ENCODE measurements at places on chromosomes 7 and 10. TPM values are rescaled to one million over a fixed set of nuclear protein-coding genes. Genes with fewer than 3 reads are reported as not detected.
A peak's percentile ranks its signal among the peaks of the same experiment; 100 is the strongest.

GRCh38 chr7:142770661-142771352 is at the start of gene PRSS2:
TSS of gene PRSS2 (plus strand) at chr7:142770970. CDS start at chr7:142770983, 13 bp downstream.
- DNase-seq = no peak

DNA sequence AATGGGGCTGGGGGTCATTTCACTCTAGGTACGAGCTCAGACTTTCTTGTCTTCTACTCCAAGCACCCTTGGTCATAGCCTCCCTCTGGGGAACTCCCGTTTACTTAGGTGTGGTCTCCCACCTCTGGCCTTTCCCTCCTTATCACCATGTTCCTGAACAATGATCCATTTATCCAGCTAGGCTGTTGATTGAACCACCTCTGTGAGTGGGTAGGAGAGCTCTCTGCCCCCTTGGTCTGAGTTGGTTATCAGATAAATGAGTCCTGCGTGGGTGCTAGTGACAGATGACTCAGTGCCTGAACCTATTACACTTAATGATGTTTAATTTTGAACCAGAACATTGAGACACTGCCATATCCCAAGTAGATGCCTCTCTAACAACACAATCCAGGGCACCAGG is 9.4 kb downstream of the BLNK start:
- DNase-seq = no peak

- no peak for DNase-seq
These were observed 977 bp downstream of the CACNB2 start for GRCh38 chr10:18140957-18141845.

DNA sequence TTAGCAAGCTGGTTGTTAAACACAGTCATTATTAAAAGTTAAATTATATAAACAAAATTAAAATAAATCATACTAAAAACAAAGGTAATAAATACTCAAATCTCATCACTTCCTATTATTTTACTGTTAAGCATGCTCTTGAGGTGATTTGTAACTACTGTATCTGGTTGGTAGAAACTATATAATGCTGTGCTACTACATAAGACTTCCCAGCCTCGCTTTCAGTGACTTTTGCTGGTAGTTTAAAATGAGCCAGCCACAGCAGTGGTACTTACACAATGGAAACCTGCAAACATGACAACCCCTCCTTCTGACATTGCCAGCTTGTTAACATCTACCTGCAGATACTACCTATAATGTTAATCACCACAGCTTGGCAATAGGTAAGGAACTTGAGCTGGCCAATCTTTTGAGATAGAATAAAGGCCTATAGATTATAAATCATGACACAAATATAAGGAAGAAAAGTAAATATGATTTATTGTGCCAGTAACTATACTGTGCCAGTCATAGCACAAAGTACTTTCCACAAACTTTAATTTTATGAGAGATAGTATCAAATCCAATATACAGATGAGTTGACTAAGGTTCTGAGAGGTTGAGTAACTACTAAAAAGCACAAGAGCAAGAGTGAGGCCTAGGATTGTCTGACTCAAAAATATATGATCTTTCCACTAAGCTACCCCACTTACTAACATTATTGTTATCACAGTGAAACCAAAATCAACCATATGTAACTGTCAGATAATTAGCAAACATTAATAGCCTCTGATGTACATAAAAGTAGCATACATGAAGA is 181.1 kb upstream of the ASAH2 start:
- no peak for DNase-seq

DNA sequence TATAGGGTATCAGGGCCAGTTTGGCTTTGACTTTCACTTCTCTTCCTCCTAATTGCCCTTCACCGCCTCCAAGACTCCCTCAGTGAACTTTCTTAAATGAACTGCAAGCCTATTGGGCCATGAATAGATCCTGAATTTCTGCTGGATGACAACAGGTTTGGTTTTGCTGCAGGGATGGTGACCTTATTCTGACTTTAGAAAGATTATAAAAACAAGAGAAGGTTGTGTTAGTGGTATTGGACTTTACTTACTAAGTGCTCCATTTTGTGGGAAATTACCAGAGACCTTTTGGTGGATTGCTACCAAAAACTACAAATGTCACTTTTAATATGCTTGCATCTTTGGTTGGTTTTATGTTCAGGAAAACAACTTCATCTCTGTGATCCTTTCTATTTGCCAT is 11.5 kb upstream of the LIPA start:
- DNase-seq = no peak

DNA sequence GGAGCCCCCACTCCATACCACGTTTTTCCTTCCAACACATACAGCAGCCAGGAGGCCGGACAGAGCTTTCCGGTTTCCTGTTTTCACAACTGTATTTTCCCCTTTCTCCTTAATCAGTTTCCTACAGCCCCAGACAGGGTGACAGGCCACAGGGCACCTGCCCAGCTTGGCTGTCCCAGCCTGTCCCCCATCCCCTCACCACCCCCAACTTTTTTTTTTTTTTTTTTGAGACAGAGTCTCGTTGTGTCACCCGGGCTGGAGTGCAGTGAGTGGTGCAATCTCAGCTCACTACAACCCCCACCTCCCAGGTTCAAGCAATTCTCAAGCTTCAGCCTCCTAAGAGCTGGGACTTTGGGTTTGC is 10.3 kb upstream of the HSPB1 start:
- no peak for DNase-seq

Gene CPA2
- 0.18 TPM for total RNA-seq

- DNase-seq = no peak
These were observed 454.0 kb upstream of the SORCS1 start for GRCh38 chr10:107618504-107618994.

- DNase-seq = no peak
These were observed 255.5 kb downstream of the NEBL start for GRCh38 chr10:20641605-20642004.

DNA sequence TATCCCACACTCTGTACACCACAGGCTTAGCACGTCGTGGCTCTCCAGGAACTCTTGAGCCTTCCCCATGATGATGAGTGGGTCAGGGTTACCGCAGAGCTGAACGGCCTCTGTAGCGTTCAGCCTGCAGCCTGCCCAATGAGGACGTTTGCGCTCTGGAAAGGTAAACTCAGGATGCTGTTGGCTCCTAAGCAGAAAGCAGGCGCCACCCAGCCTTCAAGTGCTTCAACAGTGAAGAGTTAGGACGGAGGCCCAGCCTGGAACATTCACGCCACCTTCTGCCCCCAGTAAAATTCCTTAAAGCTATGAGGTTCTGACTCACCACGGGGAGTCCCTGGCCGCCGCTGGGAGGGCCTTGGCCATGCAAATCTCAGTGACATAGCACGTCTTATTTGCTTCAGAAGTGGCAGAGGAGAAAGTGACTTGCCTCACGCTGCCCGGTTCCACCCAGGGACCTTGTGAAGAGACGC is 161.5 kb upstream of the SH2B2 start:
- DNase-seq = peak; percentile 47

Gene EPHA1
- total RNA-seq = 2.8 TPM

- no peak for DNase-seq
These were observed 1.4 kb downstream of the STK32C start for GRCh38 chr10:132306343-132306685.

Gene VSTM2A
- total RNA-seq = not detected

Gene SPRN
- not detected for total RNA-seq

Gene PNLIP
- not detected for total RNA-seq

DNA sequence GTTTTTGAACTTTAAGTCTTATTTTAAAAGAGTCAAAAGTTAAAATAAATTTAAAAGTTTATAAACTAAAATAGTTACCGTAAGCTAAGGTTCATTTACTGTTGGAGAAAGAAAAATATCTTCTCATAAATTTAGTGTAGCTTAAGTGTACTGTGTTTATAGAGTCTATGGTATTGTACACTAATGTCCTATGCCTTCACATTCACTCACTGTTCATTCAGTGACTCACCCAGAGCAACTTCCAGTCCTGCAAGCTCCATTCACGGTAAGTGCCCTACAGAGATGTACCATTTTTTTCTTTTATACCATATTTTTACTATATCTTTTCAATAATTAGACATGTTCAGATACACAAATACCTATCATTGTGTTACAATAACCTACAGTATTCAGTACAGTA is 97.6 kb downstream of the PTN start:
- no peak for DNase-seq

GRCh38 chr10:71393841-71394475 is 2.8 kb upstream of the CDH23 start:
- no peak for DNase-seq

Gene ZNRF2
- total RNA-seq = 8.1 TPM

Data from activated CD4-positive, alpha-beta T cell treated with anti-CD3 and anti-CD28 coated beads for 36 hours (primary cell).